Endothelial cell of umbilical vein (primary cell): ENCODE measurements at places on chromosomes 2 and 18. TPM values are rescaled to one million over a fixed set of nuclear protein-coding genes. Genes with fewer than 3 reads are reported as not detected.

DNA sequence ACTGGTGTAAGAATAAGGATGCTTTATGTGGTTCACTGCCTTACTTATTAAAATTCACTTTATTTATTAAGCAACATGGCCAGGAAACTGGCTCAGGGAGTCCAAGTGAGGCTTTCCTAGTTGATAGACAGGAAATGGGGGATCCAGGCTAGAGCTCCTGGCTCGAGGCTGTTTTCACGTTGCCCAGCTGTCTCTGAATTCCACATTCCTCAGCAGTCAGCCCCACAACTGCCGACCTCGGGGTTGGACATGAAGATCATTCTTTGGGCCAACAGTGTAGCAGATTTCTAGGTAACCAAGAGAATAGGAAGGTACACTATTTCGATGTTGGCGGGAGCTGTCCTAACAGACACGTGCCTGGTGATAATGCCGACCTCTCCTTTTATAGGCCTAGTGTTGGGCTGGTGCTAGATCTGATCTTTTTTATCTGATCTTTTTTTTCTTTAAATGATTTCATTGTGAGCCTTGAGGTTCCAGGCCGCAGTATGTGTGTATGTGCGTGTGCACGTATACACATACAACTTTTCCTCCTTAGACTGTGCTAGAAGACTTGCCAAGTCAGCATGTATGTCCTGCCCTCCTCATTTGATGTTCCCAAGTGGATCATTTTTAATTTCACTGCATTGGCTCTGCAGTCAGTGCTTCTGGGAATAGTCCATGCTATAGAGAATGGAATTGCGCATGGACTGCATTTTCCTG is 103.5 kb downstream of the CABLES1 start:
- no peaks in the 10 kb centered on the region for H3K27me3 ChIP-seq
- H3K4me1 ChIP-seq: peaks cover 21% of the 10 kb centered on the region
- DNase-seq: peak; percentile 62
- H3K36me3 ChIP-seq: peaks cover 29% of the 10 kb centered on the region
- peak overlapping the region; percentile 83 for H3K27ac ChIP-seq
- no peak overlapping the region for H3K4me3 ChIP-seq

GRCh38 chr2:46058140-46058539 is 239.1 kb upstream of the EPAS1 start:
- peaks cover 14% of the 10 kb centered on the region for H3K4me1 ChIP-seq
- H3K4me3 ChIP-seq: no peak overlapping the region
- DNase-seq: peak; percentile 75
- H3K27ac ChIP-seq: no peak overlapping the region

GRCh38 chr2:88147145-88147544 is 19.3 kb upstream of the FABP1 start:
- no peaks in the 10 kb centered on the region for H3K36me3 ChIP-seq
- no peak for DNase-seq
- H3K4me3 ChIP-seq: no peak overlapping the region
- no peak overlapping the region for H3K27ac ChIP-seq
- H3K4me1 ChIP-seq: no peaks in the 10 kb centered on the region

DNA sequence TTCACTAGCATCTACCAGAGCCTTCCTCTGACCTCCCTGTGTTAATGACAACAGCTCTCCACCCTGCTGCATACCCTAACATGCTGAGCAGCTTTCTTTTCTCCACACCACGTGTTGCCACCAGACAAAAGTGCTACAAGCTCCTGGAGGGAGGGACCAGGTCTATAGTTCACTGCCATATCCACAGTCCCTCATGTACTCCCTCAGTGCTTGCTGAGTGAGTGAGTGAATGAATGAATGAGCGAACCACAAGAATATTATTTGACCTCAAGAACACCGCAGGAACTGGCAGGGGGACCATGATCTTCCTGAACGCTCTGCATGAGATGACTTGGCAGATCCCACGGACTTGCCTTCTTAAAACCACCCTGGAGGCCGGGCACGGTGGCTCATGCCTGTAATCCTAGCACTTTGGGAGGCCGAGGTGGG is 47.4 kb upstream of the CAB39 start:
- H3K27ac ChIP-seq: no peak overlapping the region
- peaks cover 4% of the 10 kb centered on the region for H3K4me1 ChIP-seq
- no peak for DNase-seq
- H3K4me3 ChIP-seq: no peak overlapping the region
- H3K27me3 ChIP-seq: no peaks in the 10 kb centered on the region
- H3K36me3 ChIP-seq: no peaks in the 10 kb centered on the region

DNA sequence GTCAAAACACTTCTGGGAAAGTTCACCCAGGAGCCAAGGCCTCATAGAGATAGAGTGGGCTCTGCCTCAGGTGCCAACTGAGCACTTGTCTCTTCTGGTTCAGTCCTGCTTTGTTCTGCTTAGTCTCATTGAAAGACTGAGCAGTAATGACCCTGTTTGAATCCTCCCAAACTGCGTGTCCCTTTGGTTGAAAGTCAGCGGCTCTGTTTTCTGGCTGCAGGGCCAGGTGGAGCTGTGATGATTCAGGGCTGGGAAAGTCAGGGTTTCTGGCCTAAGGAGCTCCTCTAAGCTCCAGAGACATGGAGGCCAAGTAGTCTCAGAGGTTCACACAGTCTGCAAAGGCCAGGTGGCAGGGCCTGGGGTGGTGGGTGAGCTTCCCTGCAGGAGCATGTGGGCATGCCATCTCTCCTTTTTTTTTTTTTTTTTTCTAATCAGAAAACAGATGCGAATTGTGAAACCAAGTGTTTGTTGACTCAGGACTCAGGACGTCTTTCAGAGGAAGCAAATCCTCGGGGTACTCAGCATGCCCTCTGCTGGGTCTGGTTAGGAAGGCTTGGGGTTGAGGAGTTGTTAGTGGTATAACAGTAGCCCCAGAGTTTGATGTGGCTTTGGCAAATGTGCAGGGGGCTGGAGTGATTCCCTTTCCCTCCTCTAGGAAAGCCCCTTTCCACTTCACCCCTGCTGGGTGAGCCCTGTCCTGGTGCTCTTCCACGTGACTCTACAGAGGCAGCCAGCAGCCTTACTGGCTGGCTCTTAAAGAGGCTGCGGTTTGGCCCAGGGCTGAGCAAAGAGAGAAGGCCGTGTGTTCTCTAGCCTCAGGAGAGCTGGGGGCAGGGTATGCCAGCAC is 38.3 kb downstream of the TMEM17 start:
- no peaks in the 10 kb centered on the region for H3K27me3 ChIP-seq
- H3K36me3 ChIP-seq: no peaks in the 10 kb centered on the region
- no peaks in the 10 kb centered on the region for H3K4me1 ChIP-seq
- no peak overlapping the region for H3K4me3 ChIP-seq

DNA sequence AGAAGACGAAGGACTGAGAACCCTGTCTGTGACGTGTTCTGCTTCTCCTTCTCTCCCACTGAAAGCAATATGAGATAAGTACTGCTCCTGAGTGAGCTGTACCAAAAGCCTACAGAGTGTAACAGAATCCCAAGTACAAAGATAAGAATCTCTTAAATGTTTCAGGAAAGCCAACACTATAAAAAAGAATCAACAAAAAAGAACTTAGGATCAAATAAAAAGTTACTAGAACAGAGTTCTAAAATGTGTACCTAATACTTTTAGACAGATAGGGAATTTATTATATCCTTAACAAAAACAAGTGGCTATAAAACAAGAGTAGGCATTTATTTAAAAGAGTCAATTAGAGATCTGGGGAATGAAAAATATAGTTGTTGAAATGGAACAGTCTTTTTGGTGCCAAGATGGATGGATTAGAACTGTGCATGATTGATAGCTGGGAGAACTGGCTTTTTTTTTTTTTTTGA is 49.0 kb downstream of the NCOA1 start:
- H3K36me3 ChIP-seq: no peaks in the 10 kb centered on the region
- H3K27me3 ChIP-seq: no peaks in the 10 kb centered on the region
- no peaks in the 10 kb centered on the region for H3K4me1 ChIP-seq

DNA sequence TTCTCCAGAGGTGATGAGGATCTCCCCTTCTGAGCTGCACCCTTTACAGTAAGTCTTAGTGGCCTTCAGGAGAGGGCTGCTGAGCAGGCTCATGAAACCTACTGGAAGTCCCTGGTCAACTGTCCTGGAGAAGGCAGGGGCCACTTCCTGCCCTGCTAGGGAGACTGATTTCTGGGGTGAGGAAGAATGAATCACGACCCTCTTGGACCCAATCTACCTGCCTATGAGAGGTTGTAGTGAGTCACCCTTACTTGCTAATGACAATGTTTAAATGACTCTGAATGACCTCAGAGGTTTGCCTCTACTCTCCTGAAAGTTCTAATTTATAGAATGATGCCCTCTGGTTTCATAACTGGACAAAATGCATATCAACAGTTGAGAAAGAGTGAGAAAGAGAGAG is 79.4 kb upstream of the FAM136A start:
- no peaks in the 10 kb centered on the region for H3K27me3 ChIP-seq
- DNase-seq: no peak
- no peaks in the 10 kb centered on the region for H3K36me3 ChIP-seq
- peaks cover 3% of the 10 kb centered on the region for H3K4me1 ChIP-seq
- no peak overlapping the region for H3K27ac ChIP-seq

- H3K27me3 ChIP-seq: no peaks in the 10 kb centered on the region
- H3K4me1 ChIP-seq: peaks cover 4% of the 10 kb centered on the region
- H3K27ac ChIP-seq: no peak overlapping the region
- H3K36me3 ChIP-seq: no peaks in the 10 kb centered on the region
Observed at GRCh38 chr18:35005963-35006577, 35.1 kb upstream of the MAPRE2 start.

DNA sequence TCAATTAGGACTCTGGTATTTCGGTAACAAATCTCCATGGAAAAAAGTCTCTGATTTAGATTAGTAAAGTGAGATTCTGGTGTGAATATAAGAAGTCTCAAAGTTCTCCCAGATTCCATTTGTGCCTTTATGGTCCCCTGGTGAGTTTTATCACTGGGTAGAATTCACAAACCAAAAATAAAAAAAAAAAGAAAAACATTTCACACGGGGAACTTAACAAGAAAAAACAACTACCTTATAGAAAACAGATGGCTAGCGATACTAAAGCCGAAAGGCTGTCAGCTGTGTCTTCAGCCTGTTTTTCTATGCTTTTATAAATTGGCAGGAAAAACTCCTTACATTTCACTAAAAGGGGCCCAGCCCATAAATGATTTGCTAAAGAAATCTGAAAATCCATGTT is 50.6 kb downstream of the COL5A2 start:
- no peaks in the 10 kb centered on the region for H3K36me3 ChIP-seq
- H3K27ac ChIP-seq: no peak overlapping the region
- H3K4me1 ChIP-seq: peaks cover under 1% of the 10 kb centered on the region
- no peak overlapping the region for H3K4me3 ChIP-seq
- no peaks in the 10 kb centered on the region for H3K27me3 ChIP-seq

GRCh38 chr2:215772003-215772402 is 241.3 kb downstream of the MREG start:
- DNase-seq: peak; percentile 83
- H3K4me1 ChIP-seq: peaks cover 32% of the 10 kb centered on the region
- H3K36me3 ChIP-seq: no peaks in the 10 kb centered on the region
- H3K4me3 ChIP-seq: no peak overlapping the region
- no peaks in the 10 kb centered on the region for H3K27me3 ChIP-seq
- peak overlapping the region; percentile 64 for H3K27ac ChIP-seq

DNA sequence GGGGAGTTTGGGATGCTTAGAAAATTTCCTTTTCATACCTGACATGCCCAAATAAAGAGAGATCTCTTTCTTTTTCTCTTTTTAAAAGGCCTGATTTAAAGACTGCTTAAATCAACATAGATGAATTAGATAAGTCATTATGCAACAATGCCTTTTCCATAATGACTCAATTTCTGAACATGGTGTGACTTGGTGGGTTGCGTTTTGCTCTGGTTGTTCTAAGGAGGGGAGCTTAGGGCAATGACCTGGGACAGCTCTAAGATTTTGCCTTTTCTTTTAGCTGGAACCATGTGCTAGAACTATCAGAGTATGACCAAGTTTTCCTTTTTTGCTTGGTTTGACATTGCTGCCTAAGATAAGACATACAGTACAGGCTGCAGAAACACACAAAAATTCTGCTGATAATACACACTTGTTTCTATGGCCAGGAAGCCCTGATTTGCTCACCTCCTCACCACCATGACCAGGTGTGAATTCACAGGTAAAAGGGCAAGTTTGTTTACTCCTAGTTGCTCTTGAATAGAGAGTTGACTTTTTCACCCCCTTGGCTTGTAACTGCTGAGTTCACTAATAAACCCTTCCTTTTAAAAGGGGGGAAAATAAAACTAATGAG is 58.1 kb upstream of the IL1RL1 start:
- H3K4me3 ChIP-seq: no peak overlapping the region
- no peak overlapping the region for H3K27ac ChIP-seq
- H3K4me1 ChIP-seq: peaks cover 14% of the 10 kb centered on the region
- no peaks in the 10 kb centered on the region for H3K36me3 ChIP-seq

- peaks cover 4% of the 10 kb centered on the region for H3K27me3 ChIP-seq
- H3K4me1 ChIP-seq: no peaks in the 10 kb centered on the region
- H3K36me3 ChIP-seq: no peaks in the 10 kb centered on the region
- no peak overlapping the region for H3K27ac ChIP-seq
- H3K4me3 ChIP-seq: no peak overlapping the region
Observed at GRCh38 chr18:3209859-3210569, 9.8 kb downstream of the MYOM1 start.

GRCh38 chr2:148634749-148635148 is 9.8 kb upstream of the EPC2 start:
- no peaks in the 10 kb centered on the region for H3K36me3 ChIP-seq
- H3K4me1 ChIP-seq: no peaks in the 10 kb centered on the region
- no peak for DNase-seq

- no peak overlapping the region for H3K27ac ChIP-seq
- no peaks in the 10 kb centered on the region for H3K27me3 ChIP-seq
- no peaks in the 10 kb centered on the region for H3K36me3 ChIP-seq
- no peak overlapping the region for H3K4me3 ChIP-seq
Observed at GRCh38 chr2:233584210-233584609, 17.6 kb upstream of the USP40 start.

DNA sequence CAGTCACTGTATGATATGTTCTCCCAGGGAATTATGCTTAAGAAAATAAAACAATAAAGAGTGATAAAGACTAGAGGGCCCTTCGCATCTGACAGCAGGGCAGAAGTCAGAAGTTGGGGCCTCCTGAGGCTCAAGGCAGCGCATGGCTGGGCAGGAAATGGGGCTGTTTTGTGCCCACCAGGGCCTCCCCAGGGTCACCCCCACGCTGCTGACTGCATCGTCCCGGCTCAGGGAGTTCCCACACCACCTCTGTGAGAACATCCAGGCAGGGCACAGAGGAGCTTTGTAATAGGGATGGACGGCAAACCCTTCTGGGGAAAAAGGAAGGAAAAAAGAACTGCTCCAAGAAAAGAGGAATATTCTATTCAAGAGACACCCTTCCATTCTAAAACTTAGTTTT is 41.2 kb downstream of the PAX3 start:
- no peak overlapping the region for H3K27ac ChIP-seq
- no peaks in the 10 kb centered on the region for H3K27me3 ChIP-seq
- no peaks in the 10 kb centered on the region for H3K36me3 ChIP-seq
- H3K4me1 ChIP-seq: no peaks in the 10 kb centered on the region
- no peak overlapping the region for H3K4me3 ChIP-seq

- H3K27ac ChIP-seq: no peak overlapping the region
- no peaks in the 10 kb centered on the region for H3K27me3 ChIP-seq
- H3K36me3 ChIP-seq: no peaks in the 10 kb centered on the region
- H3K4me3 ChIP-seq: no peak overlapping the region
- H3K4me1 ChIP-seq: peaks cover 15% of the 10 kb centered on the region
Observed at GRCh38 chr2:166090346-166090745, 37.5 kb downstream of the SCN1A start.

GRCh38 chr2:156333274-156333950 is 891 bp upstream of the NR4A2 start:
- peaks cover 14% of the 10 kb centered on the region for H3K27me3 ChIP-seq
- peak overlapping the region; percentile 98 for H3K27ac ChIP-seq
- H3K4me3 ChIP-seq: peak overlapping the region; percentile 58

Gene CYP26B1
- total RNA-seq: 0.76 and 1.1 TPM in 2 replicates

Gene SLC11A1
- not detected in 2 replicates for total RNA-seq

Gene GPATCH11
- 10.2 and 12.1 TPM in 2 replicates for total RNA-seq

Gene FBXO36
- 0.53 and 1.1 TPM in 2 replicates for total RNA-seq

Gene SCLY
- 28.6 and 32.7 TPM in 2 replicates for total RNA-seq

Gene CD8B2
- not detected in 2 replicates for total RNA-seq

Gene STAM2
- 25.7 and 27.5 TPM in 2 replicates for total RNA-seq
